A549 treated with AZD2906 at 1 μM for 4 hours (cell line): ENCODE measurements at places on chromosomes 2 and 18. TPM values are rescaled to one million over a fixed set of nuclear protein-coding genes. Genes with fewer than 3 reads are reported as not detected.

Gene EVX2
- 0.01 TPM in 1 of 5 replicates, not detected in the others for total RNA-seq

Gene ANKAR
- 1.0 to 1.9 TPM (median 1.3 TPM) in 5 replicates for total RNA-seq

Gene FHOD3
- 2.2 to 2.9 TPM (median 2.3 TPM) in 5 replicates for total RNA-seq

Gene BOD1L2
- not detected in 5 replicates for total RNA-seq

Gene SCN3A
- total RNA-seq: 0.02 to 0.09 TPM (median 0.02 TPM) in 3 of 5 replicates, not detected in the others

Gene OSR1
- 7.3 to 9.7 TPM (median 7.4 TPM) in 5 replicates for total RNA-seq
